ENCODE measurements at places on chromosomes 6 and 20.

GRCh38 chr6:112618849-112619248, 271.7 kb downstream of the RFPL4B start:
- no peak for DNase-seq

DNA sequence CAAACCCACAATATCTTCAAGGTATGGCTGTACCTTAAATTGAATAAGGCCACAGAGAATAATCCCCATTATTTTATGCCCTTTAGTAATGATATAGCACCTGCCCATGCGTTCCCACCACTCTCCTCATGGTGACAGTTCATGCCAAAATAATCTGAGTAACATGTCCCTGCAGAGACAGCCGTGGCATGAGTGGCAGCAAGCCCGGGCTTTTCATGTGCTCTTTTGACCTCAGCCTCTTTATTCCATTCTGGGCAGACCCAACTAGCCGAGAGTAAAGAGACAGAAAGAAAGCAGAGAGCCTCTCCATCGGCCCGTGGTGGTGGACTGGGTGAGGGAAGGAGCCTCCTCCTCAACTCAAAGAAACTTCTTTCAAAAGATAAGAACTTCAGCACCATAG, 19.9 kb upstream of the POPDC3 start:
- no peak for DNase-seq

DNA sequence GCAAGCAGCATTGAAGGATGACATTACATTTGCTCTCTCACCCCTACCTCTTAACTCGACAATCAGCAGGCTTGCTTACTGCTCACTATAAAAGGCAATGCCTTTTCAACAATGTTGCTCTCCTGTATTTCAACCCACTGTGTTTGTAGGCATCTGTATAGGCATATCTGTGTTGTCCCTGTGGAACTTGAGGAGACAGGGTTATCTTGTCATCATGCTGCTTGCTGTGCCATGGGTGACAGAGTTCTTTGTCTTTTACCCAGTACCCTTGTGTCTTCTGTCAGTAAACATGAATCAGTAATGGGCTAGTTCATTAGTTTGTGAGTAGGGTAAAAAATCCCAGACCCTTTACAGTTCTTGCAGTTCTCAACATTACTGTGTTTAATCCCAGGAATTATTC, 25.2 kb downstream of the PHF3 start:
- DNase-seq, result no peak

- no peak for DNase-seq
These were observed 14.8 kb downstream of the SEMG2 start for GRCh38 chr20:45235995-45236394.

GRCh38 chr20:2596673-2597279, 55.7 kb upstream of the NOP56 start:
- DNase-seq, result no peak

DNA sequence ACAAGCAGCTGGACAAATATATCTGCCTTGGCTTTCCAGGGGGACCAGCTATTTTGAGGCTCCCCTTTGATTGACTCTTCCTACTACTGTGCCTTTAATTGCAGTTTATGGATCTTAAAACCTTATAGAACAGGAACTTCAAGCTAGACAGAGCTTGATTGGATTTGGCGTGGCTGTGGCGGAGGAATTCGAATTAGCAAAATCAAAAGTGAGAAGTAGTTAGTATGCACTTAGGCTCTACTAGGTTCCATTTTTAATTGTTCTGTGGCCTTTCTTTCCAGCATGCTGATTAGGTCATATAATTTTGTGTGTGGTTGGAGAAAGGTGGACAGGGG, 248.0 kb downstream of the HIVEP2 start:
- no peak for DNase-seq

- no peak for DNase-seq
These were observed 15.1 kb upstream of the EDN1 start for GRCh38 chr6:12275107-12275506.

All from AG09319 (cell line).